Neural progenitor cell (in vitro differentiated cells): ENCODE measurements at places on chromosomes 7 and 10. TPM values are rescaled to one million over a fixed set of nuclear protein-coding genes. Genes with fewer than 3 reads are reported as not detected.

TRPV6 gene
- not detected in 2 replicates for total RNA-seq

CPA4 gene
- not detected in 2 replicates for total RNA-seq

H2BK1 gene
- total RNA-seq = not detected in 2 replicates

ELMO1 gene
- 22.0 and 27.0 TPM in 2 replicates for total RNA-seq
